ENCODE measurements at places on chromosomes 1 and 21.

DNA sequence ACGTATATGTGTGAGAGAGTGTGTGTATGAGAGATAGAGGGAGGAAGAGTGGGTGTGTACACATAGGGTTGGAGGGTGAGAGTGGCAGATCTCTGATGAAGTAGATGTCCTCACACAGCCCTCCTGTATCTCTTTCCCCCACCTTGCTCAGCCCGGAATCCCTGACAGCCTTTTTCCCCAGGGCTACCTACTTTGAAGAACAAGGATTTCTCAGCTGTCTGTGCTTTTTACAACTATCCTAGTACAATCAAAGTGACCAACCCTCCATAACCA lies 29.1 kb upstream of the CADM3 start:
- no peak for DNase-seq

GRCh38 chr1:109783436-109783835 lies 19.7 kb upstream of the EPS8L3 start:
- no peak for DNase-seq

- DNase-seq = no peak
These were observed 2.3 kb upstream of the KCNC4 start for GRCh38 chr1:110207831-110208230.

DNA sequence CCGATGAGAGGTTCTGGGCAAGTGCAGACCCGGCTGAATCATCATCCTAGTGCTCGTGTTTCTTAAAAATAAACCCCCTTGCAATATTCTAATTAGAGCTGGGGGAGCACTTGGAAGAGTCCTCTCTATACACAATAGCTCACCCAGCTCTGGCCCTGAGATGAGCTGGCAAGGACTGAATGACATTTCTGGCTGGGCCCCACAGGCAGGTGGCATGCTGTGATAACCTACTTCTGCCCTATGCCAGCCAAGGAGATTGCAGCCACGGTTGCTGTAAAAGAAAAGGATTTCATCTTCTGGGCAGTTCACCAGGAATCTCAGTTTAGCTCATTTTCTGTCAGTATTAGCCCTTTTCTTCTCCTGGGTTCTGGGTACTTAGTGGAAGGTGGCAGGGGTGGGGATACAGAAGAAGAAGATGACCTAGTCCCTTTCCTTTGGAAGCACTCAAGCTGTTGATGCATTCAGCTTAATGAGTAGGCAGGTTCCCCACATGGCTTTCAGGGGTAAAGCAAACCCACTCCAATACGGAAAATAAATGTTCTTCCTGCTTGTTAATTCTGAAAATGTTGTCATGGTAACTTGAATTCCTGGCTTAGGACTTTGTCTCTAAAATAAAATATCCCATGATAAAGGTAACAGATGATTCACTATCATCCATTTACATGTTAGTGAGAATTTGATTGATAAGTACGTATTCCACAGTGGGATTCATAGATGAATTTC lies 32.2 kb downstream of the VASH2 start:
- DNase-seq = no peak

DNA sequence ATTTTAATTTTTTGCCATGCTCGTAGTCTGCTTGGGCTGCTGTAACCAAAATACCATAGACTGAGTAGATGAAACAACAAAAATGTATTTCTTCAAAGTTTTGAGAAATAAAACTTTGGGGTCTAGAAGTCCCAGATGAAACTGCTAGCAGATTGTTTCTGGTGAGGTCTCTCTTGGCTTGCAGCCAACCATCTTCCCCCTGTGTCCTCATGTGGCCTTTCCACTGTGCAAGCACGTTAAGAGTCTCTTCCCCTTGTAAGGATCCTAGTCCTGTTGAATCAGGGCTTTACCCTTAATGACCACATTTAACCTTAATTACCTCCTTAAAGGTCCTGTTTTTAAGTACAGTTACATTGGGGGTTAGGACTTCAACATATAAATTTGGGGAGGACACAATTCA lies 86.6 kb downstream of the PTBP2 start:
- DNase-seq = no peak

GRCh38 chr1:159612211-159612885 lies 24.7 kb downstream of the APCS start:
- no peak for DNase-seq

- DNase-seq = no peak
These were observed 1.3 kb downstream of the ACTRT2 start for GRCh38 chr1:3022511-3022973.

DNA sequence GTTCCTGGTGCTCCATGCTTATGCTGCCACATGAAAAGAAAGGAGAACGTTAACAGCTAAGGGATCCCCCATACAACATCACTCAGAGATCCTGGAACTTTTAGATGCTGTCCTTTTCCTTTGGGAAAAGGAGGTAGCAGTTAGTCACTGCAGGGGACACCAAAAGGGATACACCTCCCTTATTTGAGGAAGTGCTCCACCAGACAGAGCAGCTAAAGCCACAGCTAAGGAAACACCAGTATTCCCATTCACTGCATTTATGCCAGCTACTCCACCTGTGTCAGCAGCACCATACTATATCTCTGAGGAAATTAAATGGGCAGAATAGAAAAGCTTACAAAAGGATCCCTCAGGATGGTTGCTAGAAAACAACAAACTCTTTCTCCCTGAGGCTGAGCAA lies 26.0 kb upstream of the SLC6A9 start:
- DNase-seq = no peak

GRCh38 chr1:246698466-246699094 lies 25.6 kb upstream of the SCCPDH start:
- no peak for DNase-seq

DNA sequence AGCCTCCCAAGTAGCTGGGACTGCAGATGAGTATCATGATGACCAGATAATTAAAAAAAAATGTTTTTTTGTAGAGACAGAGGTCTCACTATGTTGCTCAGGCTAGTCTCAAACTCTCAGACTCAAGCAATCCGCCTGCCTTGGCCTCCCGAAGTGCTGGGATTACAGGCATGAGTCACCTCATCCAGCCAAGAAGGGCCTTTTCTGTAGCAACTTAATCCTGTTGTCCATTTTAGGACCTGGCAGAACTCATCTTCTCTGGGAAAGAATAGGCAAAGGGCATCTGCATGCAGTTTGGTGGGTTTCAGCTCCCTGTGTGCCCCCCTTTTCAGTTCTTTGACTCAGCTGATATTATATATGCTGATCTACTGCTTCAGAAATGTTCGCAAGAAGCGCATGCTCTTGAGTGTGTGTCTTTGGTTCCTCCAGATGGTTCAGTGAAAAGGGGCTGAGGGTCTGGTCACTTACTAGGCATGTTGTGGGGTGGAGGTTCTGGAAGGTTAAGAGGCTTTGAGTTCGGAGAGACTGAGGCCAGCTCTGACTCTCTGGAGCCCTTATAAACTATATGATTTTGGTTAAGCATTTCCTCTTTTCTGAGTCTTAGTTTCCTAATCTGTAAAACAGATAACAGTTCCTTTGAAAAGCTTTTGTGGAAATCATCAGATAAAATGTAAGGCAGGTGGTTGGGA lies 19.4 kb upstream of the SRSF4 start:
- no peak for DNase-seq

DNA sequence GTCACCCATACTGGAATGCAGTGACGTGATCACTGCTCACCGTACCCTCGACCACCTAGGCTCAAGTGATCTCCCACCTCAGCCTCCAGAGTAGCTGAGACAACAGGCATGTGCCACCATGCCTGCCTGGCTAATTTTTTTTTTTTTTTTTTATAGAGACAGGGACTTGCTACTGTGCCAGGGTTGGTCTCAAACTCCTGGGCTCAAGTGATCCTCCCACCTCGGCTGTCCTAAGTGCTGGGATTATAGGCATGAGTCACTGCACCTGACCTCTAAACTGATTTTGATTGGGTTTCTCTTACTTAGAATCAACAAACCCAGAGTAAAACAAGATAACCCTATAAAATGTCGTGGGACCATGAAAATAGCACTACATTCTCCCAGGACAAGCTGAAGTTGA lies 112.0 kb downstream of the UBE2U start:
- DNase-seq = no peak

GRCh38 chr1:157088607-157089006 lies 11.0 kb downstream of the ETV3L start:
- DNase-seq = no peak

- DNase-seq = no peak
These were observed 38.5 kb upstream of the C1orf105 start for GRCh38 chr1:172381946-172382345.

DNA sequence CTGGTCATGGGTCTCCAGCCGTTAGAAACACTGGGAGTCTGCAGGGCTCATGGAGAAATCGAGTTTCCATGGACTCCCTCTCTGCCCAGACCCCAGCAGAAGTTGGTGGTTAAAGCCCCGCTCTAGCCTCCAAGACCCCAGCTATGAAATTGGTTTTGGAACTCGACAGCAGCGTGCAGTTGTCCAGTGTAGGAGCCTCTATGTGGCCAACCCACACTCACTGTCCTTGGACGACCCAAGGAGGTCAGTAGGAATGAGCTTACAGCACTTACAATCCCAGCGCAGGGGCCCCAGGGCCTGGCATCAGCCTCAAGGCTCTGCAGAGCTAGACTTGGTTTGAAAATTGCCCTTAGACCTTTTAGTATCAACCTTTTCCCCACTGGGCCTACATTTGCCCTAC lies 3.2 kb upstream of the PRDM16 start:
- DNase-seq = no peak

- no peak for DNase-seq
These were observed 61.5 kb downstream of the ARHGEF16 start for GRCh38 chr1:3515774-3516480.

DNA sequence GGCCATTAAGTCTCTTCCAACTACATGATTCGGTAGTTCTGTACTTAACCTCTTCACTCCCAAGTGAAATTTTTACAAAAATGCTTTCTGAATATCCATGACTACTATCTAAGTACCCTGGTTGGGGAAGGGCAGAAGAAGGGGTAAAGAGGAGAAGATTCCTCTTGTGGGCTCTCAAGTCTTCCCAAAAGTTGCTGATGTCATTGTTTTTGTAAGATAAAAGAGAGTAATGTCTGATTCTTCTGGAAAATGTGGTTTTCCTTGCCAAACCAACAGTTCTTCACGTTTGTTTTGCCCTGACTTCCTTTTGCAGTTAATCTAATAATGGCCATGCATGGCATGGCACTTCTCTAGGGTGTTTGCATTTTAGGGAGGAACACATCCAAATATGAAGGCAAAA lies 34.7 kb upstream of the AK4 start:
- no peak for DNase-seq

- DNase-seq = no peak
These were observed 266.2 kb downstream of the LMO4 start for GRCh38 chr1:87594736-87595383.

GRCh38 chr1:52238474-52238873 lies 96.6 kb downstream of the ZFYVE9 start:
- DNase-seq = no peak

DNA sequence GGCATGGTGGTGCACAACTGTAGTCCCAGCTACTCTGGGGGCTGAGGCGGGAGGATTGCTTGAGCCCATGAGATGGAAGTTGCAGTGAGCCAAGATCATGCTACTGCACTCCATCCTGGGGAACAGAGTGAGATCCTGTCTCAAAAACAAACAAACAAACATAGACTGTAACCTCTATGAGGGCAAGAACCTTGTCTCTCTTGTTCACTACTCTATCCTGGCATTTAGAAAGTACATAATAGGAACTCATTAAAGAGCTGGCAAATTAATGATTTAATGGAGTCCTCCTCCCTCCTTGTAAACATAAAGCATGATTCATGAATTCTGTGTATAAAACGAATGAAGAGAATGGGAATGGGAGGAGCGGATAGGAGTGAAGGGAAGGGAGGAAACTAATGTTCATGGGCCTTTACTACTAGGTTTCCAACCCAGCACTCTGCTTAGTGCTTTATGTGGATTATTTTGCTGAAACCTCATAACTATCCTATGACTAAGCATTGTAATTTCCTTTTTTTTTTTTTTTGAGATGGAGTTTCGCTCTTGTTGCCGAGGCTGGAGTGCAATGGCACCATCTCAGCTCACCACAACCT lies 8.6 kb downstream of the LMOD1 start:
- no peak for DNase-seq

GRCh38 chr1:16082283-16083038 lies 9.0 kb upstream of the FAM131C start:
- peak; percentile 76 for DNase-seq

GRCh38 chr1:43275826-43276620 lies 6.2 kb downstream of the TMEM125 start:
- DNase-seq = no peak

- DNase-seq = no peak
These were observed 428.6 kb upstream of the CAMK1G start for GRCh38 chr1:209154912-209155311.

DNA sequence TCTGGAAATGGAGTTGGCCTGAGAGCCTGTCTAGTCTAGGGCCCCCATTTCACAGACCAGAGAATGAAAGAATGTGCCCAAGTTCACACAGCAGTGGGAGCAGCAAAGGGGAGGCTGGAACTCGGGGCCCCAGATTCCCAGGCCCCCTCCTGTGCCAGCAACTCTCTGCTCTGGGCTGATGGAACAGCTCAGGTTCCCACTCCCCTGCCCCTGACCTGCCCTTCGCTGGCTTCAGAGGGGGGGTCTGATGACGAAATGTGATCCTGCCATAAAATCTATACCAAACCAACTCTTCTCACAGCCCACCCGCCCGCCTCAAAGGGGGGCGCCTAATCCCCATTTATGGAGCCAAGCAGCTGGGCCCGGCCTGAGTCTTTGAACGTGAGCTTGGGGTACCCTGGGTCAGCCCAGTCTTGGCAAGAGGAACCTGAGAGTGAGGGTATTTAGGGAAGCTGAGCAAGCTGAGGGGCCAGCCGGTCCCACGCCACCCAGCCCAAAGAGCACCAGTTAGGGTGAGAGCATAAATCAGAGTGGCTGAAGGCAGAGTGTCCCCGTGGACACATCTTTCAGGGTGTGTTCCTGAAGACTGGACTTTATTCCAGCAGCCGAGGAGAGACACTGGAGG lies 65.0 kb downstream of the FOXD2 start:
- DNase-seq = no peak

DNA sequence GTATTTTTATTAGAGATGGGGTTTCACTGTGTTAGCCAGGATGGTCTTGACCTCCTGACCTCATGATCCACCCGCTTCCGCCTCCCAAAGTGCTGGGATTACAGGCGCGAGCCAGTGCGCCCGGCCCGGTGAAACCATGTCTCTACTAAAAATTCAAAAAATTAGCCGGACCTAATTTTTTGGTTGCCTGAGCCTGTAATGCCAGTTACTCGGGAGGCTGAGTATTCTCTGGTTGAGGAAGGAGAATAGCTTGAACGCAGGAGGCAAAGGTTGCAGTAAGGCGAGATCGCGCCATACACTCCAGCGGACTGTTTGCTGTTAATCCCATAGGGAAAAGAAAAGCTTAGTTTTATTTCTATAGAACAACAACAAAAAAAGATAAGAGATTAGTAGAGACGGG lies 29.9 kb upstream of the HJV start:
- DNase-seq = no peak

DNA sequence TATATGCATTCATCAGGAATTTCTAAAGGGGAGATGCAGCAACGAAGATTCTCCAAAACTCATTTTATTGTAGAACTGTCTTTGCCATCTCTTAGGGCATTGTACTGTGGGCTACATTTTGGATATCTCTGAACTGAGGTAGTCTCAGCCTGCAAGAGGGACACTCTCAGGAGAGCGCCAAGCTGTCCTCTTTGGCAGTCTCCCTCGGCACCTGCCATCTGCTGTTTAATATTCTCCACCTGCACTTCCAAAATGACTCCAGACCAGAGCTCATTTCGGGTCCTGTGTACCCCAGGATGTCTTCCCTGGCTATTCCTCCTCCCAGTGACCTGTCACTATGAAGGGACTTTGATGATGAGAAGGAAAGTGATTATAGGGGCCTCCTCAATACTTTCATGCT lies 356.3 kb upstream of the C1orf174 start:
- no peak for DNase-seq

- DNase-seq = no peak
These were observed 18.5 kb downstream of the ALDH4A1 start for GRCh38 chr1:18883636-18884418.

- DNase-seq = no peak
These were observed 717.9 kb downstream of the AMY1C start for GRCh38 chr1:104467590-104467989.

Data from iPS DF 6.9 (cell line).